ENCODE measurements at places on chromosomes 12 and 14.
A peak's percentile ranks its signal among the peaks of the same experiment; 100 is the strongest.

DNA sequence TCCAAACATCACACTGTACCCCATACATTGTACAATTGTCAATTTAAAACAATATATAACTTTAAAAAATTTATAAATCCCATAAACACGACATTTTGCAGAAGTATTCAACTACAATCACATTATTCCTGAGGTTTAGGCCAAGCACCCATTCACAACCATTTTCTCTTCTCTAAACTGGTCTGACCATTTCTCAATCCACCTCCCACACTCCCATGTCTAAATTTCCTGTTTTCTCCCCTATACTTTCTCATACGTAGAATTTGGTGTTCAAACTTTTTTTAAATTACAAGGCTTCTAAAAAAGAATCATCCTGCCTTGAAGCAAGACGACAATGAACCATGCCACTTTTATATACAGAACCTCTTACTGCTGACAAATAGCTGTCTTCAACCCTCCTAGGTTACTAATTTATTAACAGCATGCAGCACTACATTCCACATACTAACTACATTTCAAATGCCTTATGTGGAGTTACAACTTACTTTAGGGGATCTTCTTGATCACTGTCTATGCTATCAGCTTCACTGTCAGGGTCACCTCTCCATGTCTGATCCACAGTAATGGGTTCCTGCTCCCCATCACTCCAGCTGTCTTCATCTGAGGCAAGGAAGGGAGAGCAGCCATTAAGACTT, 3.4 kb downstream of the KANSL2 start:
- DNase-seq, result no peak

- DNase-seq, result no peak
Measured at GRCh38 chr12:124796303-124796960, 67.2 kb downstream of the SCARB1 start.

DNA sequence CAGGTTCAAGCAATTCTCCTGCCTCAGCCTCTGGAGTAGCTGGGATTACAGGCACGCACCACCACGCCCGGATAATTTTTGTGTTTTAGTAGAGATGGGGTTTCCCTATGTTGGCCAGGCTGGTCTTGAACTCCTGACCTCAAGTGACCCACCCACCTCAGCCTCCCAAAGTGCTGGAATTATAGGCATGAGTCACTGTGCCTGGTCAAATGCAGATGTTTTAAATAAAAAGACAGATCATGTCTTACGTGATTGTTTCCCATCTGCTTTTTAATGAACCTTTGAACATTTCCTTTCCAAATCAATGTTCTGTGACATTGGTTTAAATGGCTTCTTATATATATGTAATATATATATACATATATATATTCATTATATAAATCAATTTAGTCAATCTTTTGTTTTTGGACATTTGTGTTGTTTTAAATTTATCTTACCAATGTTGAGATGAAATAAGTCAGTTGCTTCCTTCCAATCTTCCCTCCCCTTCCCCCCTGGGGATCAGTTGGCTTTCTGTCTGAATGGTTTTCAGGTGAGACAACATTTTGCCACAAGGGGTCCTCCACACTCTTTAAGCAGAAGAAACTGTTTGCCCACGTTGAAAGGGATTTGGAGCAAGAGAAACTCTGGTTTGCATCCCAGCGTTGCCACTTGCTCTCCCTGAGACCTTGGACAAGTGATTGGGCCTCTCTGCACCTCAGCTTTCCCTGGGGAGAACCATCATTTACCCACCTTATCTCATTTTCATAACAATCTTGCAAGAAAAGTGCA, 47.6 kb upstream of the RBM19 start:
- peak; percentile 45 for DNase-seq

DNA sequence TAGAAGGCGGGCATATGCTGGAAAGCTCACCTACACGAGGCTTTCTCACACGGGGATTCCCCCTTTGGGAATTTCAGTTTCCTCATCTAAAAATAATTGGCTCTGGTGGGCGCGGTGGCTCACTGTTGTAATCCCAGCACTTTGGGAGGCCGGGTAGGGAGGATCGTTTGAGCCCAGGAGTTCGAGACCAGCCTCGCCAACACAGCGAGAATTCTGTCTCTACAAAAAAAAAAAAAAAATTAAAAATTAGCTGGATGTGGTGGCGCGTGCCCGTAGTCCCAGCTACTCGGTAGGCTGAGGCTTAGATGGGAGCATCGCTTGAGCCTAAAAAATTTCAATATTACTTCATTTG, 400 bp upstream of the NDUFA12 start:
- no peak for DNase-seq

GRCh38 chr14:100810861-100811461, 15.0 kb upstream of the MEG3 start:
- no peak for DNase-seq

DNA sequence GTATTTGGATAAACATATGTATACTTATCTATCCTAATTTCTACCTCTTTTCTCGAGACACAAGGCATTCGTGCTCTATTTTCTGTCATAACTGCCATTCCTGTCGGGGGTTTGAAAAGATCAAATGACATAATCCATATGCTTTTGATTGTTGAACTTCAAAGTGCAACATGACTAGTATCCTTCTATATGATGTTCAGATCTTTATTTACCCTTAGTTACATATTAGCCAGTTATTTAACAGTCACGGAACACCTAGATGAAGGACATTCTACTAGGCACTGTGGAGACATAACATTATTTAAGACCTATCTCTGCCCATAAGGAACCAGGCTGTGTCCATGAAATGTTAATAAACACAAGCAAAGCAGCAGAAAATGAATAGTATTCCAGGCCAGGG, 11.2 kb upstream of the GRIN2B start:
- DNase-seq, result no peak

GRCh38 chr12:92505254-92506231, 197.2 kb upstream of the PLEKHG7 start:
- peak; percentile 27 for DNase-seq

DNA sequence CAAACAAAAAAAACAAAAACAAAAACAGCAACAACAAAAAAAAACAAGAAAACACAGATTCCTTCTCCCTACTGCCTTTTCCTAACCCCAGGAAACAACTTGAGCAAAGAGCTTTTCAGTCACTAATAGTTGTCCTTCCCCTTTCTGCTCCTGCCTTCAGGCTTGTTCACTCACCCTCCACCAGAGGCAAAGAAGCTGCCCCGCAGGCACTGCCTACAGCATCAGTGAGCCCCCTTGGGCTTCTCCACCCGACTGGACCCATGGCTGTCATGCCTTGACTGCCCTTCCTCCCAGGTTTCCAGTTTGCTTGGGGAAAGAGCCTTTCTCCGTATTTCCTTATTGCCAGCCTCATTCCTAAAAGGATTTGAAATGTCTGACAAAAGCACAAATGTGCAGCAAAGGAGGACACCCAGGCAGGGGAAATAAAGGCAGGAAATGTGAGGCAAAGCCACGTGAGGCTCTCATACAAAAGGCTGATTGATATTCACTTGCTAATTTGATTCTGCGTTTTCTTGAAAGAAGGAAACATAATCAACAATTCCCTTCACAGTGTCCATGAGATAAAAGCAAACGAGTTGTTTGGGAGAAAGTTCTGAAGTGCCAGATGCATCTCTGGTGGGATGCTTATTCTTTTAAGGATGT, 85.7 kb downstream of the GPATCH2L start:
- DNase-seq, result no peak

- no peak for DNase-seq
Measured at GRCh38 chr12:58171914-58172313, 230.5 kb downstream of the ATP23 start.

DNA sequence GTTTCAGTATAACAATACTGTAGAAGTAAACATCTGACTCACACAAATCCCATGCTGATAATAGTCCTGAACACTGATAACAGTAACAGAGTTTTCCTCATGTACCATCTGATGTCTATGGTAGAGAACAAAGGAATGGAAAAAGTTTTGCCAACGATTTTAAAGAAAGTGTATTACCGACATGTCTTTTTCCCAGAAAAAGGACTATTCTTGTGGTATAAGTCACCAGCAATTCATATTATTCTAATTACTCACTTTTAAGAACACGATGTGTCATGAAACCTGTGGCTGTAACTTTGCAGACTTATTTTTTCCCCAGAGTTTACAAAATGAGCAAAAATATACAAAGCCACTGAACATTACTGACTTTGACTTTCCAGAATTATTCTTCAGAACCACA, 40.1 kb upstream of the DCN start:
- DNase-seq, result no peak

GRCh38 chr14:73058922-73059673, 764 bp downstream of the RBM25 start:
- DNase-seq, result peak; percentile 53

DNA sequence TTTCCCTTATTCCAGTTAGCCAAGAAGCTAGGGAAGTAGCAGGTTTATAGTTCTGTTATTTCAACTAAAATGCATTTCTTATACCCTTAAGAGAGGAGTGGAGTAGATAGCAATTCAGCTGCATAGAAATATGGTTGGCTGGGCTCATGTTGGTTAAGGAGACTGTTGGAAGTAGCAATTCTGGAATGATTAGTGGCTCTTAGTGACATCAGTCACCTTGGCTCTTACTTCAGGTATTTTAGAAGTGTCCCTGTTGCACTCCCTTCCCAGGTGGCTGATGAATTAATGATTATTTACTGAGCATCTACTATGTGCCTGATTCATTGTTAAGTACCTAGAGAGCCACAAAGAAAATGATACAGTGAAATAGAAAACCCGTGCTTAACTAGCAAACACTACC, 128.1 kb downstream of the MGST1 start:
- DNase-seq, result no peak

GRCh38 chr12:114701104-114701414, 17.1 kb upstream of the TBX3 start:
- DNase-seq, result no peak

DNA sequence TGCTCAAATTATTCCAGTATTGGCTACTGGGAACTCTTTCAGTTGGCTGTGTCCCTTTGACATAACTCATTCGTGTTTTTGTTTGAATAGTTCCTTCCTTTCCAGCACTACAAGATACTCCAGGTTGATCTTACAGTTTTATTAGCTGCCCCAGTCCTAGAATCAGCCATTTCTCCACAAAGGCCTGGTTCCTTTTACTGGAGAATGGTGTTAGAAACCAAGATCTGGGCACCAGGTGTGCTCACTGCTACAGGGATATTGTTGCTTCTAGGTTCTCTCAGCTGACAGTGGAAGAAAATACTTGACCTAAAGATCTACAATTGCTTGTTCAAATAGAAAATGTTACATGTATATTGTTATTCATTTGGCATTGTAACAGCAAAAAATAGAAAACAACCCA, 21.9 kb downstream of the CDK17 start:
- no peak for DNase-seq

DNA sequence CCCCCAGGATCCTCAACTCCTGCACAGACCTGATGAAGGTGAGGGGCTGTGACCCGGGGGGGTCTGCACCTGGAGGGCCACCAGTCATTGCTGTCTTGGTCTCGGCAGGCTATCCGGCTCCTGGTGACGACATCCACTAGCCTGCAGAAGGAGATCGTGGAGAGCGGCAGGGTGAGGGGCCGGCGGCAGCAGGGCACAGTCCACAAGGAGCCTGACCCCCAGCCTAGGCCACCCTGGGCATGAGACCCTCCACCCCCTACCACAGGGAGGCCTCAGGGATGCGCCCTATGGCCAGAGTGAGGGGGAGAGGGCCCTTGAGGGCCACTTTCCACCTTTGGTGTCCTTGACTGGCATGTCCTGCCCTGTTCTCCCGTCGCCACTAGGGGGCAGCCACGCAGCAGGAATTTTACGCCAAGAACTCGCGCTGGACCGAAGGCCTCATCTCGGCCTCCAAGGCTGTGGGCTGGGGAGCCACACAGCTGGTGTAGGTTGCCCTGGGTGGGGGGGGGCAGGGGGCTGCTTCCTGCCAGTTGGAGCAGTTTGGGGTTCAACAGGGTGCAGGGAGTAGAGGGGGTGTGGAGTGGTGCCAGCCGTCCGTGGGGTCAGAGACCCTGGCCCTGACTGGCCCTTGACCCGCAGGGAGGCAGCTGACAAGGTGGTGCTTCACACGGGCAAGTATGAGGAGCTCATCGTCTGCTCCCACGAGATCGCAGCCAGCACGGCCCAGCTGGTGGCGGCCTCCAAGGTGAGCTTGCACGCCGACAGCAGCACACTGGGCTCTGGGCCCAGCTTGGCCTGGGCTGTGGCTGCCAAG, 25.0 kb downstream of the HIP1R start:
- DNase-seq, result peak; percentile 92

DNA sequence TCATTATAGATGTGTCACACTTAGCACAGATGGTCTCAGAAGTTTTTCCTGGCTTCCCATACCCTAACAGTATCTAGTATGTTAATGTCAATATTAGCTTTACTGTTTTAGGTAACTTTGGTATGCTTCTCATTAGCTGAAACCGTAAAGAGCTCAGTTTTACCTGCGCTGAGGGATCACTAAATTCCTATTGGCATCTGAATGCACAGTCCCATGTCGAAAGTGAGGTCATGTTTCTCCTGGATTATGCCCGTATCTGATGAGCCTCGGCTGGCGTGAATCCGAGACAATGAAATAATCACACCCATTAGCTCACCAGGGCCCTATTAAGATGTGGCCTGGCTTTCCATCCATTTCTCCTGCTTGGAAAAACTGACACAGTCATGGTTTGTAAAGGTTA, 418.2 kb downstream of the ZFP36L1 start:
- no peak for DNase-seq

DNA sequence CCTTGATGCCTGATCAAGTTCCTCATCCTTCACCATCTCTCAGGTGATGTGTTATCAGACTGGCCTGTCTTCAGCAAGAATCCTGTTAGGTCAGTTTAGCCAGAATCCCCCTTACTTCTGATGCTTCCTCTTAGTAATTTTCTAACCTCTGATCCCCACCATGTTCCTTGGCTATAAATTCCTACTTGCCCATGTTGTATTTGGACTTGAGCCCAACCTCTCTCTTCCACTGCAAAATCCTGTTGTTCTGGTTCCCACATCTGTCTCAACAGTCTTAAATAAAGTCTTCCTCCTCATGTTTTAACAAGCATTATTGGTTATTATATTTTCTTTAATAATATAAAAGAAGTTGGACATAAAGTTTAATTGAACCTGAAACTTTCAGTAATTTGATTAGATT, 987.8 kb upstream of the USP15 start:
- DNase-seq, result no peak

DNA sequence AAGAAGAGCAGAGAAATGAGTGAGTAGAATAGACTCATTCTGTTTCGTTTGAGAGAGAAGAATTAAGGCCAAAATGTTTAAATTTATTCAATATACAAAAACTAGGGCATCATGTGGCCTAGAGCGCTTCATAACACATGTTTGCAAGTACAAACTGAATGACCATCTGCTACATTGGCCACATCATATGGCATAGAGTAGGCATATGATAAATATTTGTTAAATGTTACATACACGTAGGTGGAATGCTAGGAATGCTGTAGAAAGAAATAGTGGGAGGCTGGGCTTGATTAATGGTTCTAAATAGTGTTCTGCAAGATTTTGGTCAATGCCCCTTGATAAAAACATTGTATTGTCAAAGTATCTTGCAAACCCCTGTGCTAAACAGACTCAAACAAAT, 10.8 kb downstream of the MGP start:
- DNase-seq, result no peak
